ENCODE measurements at places on chromosomes 12 and 14. TPM values are rescaled to one million over a fixed set of nuclear protein-coding genes. Genes with fewer than 3 reads are reported as not detected.

GRCh38 chr12:56146492-56147460, 5.6 kb upstream of the MYL6B start:
- peak; percentile 72 for DNase-seq

IL22 gene
- not detected for total RNA-seq

ADAMTS20 gene
- total RNA-seq = not detected

DNA sequence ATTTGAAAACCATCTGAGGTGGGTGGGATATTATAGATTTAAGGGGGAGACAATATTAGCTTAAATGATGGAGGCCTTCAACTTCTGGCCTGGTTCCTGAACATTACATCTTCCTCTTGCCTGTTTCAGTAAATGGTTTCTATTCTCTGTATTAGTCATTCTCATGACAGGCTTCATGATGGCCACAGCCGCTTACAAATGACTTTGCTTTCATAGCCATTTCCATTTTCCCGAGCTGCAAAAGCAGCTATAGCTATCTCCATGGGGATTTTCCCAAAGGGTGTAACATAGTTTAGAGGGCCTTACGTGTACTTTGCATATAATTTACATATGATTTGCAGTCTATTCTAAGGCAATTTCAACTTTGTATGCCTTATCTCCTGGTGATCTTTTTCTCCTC, 121.8 kb downstream of the NRXN3 start:
- no peak for DNase-seq

LRTM2 gene
- not detected for total RNA-seq

DNA sequence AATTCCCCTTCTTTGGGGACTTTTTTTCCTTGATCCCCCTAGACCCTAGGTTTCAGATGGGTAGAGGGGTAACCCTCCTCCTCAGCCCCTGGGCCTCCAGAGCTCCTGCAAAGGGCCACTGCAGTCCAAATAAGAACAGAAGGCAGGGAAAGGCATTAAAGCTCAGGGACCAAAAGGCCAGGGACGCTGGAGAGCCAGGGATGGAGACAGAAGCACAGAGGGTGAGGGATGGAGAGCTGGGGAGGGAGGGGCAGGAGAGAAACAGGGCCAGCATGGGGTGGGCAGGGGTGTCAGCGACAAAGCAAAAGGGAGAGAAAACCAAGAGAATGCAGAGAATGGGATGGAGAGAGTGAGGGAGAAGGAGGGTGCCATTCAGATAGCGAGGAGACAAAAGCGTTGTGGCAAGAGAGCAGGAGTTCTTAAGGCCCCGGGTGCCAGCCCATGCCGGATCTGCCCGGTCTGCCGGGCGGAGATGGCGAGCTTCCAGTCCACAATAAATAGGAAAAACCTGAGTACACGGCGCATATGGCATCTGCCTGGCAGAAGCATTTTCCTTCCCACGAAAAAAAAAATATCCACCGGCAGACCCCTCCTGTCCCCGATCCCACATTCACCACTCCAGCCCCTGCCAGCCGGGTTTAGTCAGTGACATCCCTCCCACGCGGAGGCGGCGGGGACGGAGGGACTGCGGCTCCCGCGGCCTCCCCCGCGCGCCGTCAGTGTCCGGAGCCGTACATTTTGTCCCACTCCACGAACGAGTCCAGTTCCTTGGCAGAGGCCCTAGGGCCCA, 28.6 kb downstream of the FIGNL2 start:
- no peak for DNase-seq

GRCh38 chr14:33925235-33925634, 25.6 kb downstream of the EGLN3 start:
- no peak for DNase-seq

ARHGEF25 gene
- 43.3 TPM for total RNA-seq

GPR84 gene
- total RNA-seq = not detected

NTF3 gene
- total RNA-seq = not detected

GRCh38 chr12:103801709-103802585, 39.1 kb downstream of the NT5DC3 start:
- peak; percentile 60 for DNase-seq

DNA sequence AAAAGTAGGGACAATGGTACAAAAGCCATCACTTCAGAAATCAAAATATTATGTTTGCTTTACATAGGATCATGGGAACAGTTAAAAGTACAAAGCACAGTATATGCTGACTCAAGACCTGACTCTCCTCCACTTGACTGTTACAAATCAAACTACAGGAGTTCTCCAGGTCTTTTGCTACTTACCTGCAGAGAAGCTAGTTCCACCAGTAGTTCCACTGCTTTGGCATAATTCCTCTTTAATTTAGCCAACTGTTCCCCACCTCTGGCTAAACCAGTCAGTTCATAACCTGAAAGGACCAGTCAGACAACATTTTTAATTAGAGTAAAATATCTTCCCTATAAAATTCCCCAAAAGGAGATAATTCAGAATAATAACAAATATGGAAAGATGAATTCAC, 14.0 kb downstream of the ATP6V1D start:
- no peak for DNase-seq

DNA sequence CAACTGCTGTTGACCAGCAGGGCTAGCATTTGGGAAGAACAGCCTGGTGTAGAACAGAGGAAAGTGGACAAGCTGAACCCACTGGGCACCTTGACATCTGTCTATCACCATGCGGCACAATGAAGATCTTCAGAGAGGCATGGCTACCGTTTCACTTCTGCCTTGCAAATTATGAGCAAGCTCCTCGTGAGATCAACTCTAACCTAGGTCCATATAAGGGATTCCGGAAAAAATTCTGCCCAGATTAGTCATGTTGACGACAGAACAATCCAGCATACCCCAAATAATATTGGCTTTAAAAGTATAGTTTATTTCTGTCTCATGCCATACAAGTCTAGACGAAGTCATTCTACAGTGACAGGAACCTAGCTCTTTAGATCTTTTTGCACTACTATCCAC, 91.6 kb upstream of the ATF7IP start:
- no peak for DNase-seq

- no peak for DNase-seq
Observed at GRCh38 chr12:56957229-56958052, at the start of gene RDH16. Gene RDH16 (minus strand): TSS chr12:56957608. CDS start chr12:56957462, 146 bp downstream.

- peak; percentile 12 for DNase-seq
Observed at GRCh38 chr14:35438910-35439713, 34.6 kb upstream of the NFKBIA start.

MAP1LC3B2 gene
- 2.7 TPM for total RNA-seq

- DNase-seq = no peak
Observed at GRCh38 chr12:130394906-130395305, 57.2 kb downstream of the PIWIL1 start.

- DNase-seq = no peak
Observed at GRCh38 chr14:99964979-99965378, 100.2 kb upstream of the EVL start.

- no peak for DNase-seq
Observed at GRCh38 chr12:6941267-6941666, 2.3 kb upstream of the RNU7-1 start.

FKBP4 gene
- total RNA-seq = 85.8 TPM

TMEM229B gene
- total RNA-seq = not detected

- no peak for DNase-seq
Observed at GRCh38 chr12:68422159-68422558, 90.0 kb upstream of the MDM1 start.

TSHR gene
- total RNA-seq = not detected

GRCh38 chr12:129903092-129903945, 506 bp downstream of the TMEM132D start:
- no peak for DNase-seq

TCL1B gene
- not detected for total RNA-seq

- no peak for DNase-seq
Observed at GRCh38 chr12:52542785-52543318, 10.1 kb downstream of the KRT71 start.

DNA sequence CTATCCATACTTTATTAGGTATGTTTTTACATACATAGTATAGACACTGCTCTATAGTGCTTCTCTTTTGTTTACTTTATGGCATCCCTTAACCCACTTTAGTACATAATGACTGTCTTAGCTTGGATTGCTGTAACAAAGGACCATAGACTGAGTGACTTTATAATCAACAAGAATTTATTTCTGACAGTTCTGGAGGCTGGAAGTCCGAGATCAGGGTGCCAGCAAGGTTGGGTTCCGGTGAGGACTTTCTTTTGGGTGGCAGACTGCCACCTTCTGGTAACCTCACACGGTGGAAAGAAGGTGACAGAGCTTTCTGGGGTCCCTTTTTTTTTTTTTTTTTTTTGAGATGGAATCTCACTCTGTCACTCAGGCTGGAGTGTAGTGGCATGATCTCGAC, 48.6 kb upstream of the PPM1H start:
- DNase-seq = no peak

DNA sequence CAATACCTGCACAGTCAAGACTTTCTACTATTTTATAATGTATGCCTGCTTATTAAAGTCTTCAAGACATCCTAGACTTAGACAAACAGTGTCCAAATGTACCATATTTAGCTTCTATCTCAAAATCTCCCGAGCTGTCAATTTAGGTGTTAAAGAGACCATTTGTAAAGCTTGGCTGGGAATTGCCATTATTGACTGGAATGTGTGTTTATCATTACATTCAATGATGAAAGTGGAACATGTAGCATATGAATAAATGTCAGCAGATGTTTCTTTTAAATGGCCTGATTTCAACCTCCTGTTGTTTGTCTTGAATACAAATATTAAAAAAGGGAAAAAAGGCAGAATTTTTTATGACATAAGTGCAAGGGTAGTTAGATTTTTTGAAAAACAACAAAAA, 572.3 kb downstream of the PRKD1 start:
- DNase-seq = no peak

FOXA1 gene
- not detected for total RNA-seq

ENDOU gene
- total RNA-seq = not detected

- DNase-seq = no peak
Observed at GRCh38 chr12:1635301-1636095, 6.5 kb downstream of the WNT5B start.

DNA sequence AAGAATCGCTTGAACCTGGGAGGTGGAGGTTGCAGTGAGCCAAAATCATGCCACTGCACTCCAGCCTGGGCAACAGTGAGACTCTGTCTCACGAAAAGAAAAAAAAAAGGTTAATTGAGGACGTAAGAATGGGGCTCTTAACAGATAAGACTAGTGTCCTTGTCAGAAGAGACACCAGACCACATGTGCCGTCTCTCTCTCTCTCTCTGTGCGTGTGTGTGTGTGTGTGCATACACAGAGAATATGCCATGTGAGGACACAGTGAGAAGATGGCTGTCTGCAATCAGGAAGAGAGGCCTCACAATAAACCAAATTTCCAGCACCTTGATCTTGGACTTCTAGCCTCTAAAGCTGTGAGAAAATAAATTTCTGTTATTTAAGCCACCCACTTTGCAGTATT, 11.7 kb upstream of the ERC1 start:
- no peak for DNase-seq

GRCh38 chr12:119296535-119296934, 38.0 kb upstream of the CCDC60 start:
- DNase-seq = no peak

DNA sequence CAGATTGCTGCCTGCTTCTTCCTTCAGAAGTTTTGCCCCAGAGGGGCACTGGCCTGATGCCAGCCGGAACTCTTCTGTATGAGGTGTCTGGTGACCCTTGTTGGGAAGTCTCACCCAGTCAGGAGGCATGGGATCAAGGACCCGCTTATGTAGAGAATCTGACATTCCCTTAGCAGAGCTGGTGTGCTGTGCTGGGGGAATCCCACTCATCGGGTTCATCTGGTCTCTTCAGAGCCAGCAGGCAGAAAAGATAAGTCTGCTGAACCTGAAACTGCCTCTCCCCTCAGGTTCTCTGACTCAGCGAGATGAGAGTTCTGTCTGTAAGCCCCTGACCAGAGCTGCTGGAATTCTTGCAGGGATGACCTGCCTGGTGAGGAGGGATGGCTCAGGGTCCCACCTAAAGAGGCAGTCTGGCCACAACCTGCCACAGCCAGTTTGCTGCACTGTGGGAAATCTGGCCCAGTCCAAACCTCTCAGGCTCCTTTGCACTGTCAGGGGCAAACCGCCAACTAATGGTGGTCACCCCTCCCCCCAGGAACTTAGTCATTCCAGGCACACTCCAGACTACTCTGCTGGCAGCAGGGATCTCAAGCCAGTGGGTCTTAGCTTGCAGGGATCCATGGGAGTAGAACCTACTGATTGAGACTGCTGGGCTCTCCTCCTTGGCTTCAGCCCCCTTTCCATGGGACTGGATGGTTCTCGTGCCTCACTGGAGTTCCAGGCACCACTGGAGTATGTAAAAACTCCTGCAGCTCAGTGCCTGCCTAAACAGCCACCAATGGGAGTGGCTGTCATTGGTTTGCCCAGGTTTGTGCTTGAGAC, 4.1 kb downstream of the CLEC2D start:
- DNase-seq = peak; percentile 84

KRT1 gene
- not detected for total RNA-seq

- DNase-seq = no peak
Observed at GRCh38 chr14:78701246-78701645, 531.1 kb downstream of the NRXN3 start.

DNA sequence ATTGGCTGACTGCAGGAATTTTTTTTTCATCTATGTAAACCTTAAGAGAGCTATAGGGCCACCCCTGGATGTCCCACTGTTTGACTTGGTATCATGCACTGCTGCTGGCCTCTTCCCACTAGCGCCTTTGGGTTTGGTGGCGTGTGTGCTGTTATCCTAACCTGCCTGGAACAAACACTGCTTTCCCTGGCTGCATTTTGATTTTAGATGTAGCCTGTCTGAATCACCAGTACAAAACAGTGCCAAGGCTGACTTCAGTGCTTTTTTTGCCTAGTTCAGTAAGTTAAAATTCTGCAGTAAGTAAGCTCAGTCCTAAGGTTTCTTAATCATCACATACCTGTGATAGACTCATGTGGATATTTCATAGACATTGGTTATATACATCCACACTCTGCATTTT, 99.2 kb downstream of the EML1 start:
- no peak for DNase-seq

GRCh38 chr12:25397001-25397400, 146.3 kb upstream of the KRAS start:
- no peak for DNase-seq

SERPINA1 gene
- total RNA-seq = 1.1 TPM

TMEM263 gene
- total RNA-seq = 36.3 TPM

PGF gene
- total RNA-seq = 0.71 TPM

GRCh38 chr14:84453307-84453950, 1076.5 kb upstream of the FLRT2 start:
- DNase-seq = no peak

DNA sequence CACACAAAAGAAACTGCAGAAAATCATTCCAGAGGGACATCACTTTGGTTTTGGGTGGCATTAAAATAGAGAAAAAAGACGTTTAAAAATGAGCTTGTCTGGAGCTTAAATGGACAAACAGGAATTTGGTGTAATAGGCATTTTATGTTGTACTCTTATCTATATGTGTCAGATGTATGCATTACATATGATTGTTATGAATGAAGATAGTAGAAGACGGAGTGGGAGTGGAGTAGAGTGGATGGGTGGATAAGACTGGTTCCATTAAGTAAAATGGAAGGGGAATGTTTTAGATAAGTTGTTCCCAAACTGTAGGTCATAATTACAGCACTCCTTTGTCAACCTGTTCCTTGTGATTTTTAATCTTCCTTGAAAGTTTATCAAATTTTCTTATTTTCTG, 1.9 kb downstream of the CCDC91 start:
- no peak for DNase-seq

ACSM4 gene
- total RNA-seq = not detected

GRCh38 chr14:88005050-88005481, at the start of gene GPR65:
Gene GPR65 (plus strand): TSS chr14:88005135. CDS start chr14:88010848, 5,713 bp downstream.
- no peak for DNase-seq

IAPP gene
- not detected for total RNA-seq
